ENCODE measurements at places on chromosomes 1 and 21.

DNA sequence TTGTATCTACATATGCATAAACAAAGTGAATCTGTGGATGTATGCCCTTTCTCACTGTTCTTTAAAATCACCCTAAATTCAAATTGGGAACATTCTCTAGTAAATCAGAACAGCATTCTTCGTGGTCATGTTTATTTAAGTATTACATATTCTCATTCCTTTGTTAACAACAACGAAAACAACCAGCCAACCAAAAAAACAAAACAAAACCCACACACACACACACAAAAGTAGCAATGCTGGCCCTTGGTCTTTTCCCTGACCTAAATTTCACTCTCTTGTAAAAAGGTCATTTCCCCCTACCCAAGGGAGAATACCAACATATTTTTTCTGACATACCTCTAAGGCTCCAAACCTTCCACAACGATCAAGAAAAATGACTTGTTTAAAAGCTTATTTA is 102.6 kb downstream of the NRIP1 start:
- no peak for DNase-seq

DNA sequence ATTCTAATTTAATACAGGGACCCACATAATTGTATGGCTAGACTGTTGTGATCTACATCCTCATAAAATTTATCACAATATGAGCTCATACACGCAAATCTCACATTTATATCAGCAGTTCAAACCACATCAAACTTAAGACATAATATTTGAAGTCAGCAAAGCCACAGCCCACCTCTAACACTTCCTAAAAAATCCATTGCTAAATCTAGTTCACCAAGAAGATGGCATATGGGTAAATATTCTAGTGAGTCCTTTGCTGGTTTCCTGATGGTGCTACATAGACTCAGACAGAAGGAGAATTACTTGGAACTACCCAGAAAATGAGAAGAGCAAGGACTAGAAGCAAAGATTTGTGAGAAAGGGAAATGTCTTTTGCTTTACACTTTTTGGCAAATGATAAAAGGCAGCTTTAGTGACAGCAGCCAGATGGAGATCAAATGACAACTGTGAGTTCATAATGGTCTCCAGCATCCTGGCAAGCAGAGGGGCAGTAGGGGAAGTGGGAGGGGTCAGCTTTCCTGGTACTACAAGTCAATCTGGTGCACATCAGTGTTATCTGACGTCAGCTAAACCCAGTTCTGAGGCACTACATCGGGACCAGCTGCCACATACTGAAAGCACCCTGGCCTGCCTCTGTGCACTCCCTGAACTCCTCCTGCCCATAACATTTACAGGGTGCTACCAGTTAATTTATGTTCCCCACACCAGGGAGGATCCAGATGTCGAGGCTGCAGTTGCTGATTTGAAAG is 10.6 kb upstream of the GADD45A start:
- peak; percentile 55 for DNase-seq

DNA sequence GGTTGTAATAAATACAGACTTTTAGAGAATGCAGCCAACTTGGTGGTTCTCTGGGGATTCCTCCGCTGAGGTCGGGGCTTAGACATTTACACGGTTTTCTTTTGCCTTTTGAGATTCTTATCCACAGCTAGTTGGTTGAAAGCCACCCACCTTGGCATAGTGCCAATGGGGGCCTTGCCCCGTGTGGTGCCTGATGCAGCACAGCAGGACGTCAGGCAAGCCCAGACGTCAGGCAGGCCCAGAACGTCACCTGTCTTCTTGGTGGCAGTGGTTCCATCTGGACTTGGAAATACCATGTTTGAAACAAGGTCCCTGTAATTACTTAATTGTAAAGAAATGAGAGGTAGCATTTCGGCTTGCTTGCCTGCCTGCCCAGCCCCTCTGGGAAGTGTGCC is 78.5 kb downstream of the GALNT2 start:
- DNase-seq: no peak

DNA sequence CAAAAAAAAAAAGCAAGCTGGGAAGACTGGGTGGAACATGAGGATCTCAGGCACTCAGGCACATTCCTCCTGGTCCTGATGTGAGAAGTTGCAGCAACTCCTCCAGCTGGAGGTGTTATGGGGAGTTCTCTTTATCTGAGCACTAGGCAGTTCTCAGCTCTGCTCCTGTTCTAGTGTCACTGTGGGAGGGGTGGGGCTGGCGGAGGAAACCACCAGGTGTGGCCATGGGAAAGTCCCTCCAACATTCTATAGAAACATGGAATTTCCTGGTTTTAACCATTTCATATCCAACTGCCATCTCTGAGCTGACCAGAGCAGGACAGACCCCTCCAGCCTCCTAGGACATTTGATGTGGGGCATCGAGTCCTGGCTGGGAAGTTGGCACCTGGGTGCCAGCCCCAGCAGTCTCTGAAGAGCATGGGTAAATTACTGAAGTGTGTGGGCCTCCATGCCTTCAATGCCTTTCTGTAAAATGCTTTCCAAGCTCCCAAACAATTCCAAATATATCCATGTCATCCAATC is 804 bp upstream of the IKBKE start:
- peak; percentile 59 for DNase-seq

GRCh38 chr1:93029317-93029716 is 49.8 kb upstream of the MTF2 start:
- DNase-seq: peak; percentile 63

Data from CD4-positive, alpha-beta T cell treated with Interleukin-21 for 1 hour (primary cell).